ENCODE measurements at places on chromosomes 1 and 21.

DNA sequence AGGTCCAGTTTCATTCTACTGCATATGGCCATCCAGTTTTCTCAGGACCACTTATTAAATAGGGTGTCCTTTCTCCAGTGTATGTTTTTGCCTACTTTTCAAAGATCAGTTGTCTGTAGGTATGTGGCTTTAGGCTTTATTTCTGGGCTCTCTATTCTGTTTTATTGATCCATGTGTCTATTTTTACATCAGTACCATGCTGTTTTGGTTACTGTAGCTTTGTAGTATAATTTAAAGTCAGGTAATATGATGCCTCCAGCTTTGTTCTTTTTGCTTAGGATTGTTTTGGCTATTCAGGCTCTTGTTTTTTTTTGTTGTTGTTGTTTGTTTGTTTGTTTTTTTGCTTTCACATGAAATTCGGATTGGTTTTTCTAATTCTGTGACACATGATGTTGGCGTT, 124.4 kb upstream of the SLC35F3 start:
- no peak for DNase-seq

GRCh38 chr1:75908717-75909152, 23.5 kb downstream of the ASB17 start:
- peak; percentile 80 for DNase-seq

GRCh38 chr1:155962599-155963211, 15.6 kb downstream of the ARHGEF2 start:
- DNase-seq = no peak

- DNase-seq = peak; percentile 53
Observed at GRCh38 chr21:41133874-41134522, 34.0 kb upstream of the BACE2 start.

DNA sequence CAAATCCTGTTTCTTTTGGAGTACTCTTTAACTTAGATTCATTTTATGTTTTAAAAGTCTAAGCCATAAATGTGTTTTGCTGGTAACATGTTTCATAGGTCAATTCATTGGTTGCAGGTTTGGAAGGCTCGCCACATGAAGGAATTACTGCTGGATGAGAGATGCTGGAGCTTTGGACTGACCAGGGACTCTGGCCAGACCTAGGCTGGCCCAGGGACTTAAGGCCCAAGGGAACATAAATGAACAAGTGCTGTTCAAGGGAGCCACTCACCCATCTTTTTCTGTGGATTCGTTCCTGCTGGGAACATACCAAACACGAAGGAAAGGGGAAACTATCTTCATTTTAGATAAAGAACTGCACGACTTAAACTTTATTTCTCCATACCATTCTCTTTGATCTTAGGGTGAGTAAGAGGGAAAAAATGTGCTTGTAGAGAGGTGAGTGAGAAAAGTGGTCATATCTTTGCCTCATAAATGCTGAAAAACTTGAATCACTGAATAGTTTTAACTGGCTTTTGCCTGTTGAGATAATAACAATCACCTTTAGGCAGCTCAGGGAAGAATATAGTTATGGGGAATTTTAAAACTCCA, 15.3 kb upstream of the SHCBP1L start:
- no peak for DNase-seq

DNA sequence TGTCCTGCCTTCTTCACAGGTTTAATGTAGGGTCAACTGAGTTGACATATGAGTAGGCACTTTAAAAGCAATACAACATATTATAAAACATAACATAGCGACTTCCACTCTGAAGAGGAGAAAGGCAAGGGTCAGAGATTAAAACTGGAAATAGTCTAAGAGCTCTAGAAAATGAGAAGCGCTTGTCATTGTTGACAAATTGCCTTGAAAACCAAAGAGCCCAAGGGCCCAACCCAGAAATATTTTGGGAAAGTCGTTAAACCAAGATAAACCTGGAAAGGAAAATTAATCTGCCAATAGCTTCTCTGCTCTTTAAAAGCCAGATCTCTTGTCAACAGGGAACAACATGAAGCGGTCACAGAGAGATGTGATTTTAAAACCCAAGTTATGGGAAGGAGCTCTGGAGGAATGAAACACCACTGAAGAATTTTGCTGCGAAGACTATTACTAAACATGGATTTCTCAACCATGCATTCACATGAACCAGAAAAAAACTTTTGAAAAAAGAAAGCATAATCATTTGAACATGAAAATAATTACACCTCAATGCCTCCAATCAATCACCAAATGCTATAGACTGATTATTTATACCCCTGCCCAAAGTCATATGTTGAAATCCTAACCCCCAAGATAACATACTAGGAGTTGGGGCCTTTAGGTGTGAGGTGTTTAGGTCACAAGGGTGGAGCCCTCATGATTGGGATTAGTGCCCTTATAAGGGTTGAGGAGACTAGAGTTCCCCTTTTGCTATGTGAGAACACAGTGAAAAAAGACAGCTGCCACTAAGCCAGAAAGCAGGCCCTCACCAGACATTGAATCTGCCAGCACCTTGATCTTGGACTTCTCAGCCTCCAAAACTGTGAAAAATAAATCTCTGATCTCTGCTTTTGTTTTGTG, 33.0 kb upstream of the MTF1 start:
- DNase-seq = peak; percentile 32

DNA sequence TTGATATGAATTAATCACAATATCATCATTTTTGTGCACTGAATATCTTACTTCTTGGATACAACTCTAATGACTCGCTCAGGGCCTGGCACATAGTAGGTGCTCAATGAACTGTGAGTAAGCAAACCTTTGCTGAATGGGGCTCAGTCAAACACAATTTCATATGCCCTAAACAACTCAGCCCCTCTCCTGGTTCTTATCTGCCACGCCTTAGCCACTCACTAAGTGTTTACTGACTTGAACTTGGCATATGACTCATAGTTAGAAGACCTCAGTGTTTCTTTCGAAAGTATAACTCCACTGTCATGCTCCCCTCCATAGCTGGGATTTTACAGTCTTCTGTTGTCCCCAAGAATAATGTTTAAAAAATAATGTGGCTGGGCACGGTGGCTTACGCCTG, 4.8 kb upstream of the IFNLR1 start:
- peak; percentile 61 for DNase-seq

DNA sequence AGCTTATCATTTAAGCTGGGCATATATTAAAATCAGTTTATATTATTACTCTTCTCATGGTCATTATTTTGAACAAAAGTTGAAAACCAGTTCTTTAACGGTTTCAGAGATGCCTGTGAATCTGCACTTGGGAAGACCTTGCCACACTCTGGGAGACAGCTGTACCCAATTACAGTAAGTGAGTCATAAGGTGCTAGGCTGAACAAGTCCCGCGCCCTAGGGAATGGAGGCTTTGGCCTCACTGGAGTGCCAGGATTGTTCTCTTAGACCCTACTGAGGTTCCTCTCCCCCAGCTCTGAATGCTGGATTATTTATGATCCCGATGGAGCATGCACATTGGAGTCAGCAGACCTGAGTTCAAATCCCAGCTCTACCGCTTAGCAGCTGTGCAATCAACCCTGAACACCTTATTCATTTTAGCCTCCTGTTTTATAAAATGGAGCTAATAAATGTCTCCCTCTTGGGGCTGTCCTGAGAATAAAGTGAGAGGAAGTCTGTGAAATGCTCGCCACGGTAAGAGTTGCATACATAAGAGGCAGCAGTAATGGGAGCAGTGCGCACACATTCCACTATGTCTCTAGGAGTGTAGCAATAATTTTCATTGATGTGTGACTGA, 266.2 kb downstream of the FOXD2 start:
- peak; percentile 19 for DNase-seq

DNA sequence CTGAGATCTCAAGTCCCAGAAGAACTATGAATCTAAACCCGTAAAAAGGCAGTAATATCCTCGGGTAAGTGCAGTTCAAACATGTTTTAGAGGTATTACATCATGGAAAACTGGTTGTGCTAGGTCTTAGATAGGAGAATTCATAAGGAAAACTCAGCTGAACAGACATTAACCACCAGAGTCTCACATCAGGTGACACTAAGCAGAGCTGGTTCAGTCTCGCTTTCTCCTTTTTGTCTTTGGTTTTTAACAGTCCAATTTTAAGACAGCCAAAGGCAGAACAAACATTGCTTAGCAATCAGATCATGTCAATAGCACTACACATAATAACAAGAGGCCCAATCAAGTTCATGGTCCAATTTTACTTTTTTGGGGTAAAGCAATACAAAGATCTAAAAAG, 63.1 kb upstream of the MUTYH start:
- peak; percentile 52 for DNase-seq

GRCh38 chr1:179793281-179793680, 50.2 kb downstream of the FAM163A start:
- DNase-seq = no peak

GRCh38 chr21:26748066-26748465, 97.1 kb downstream of the ADAMTS1 start:
- no peak for DNase-seq

- no peak for DNase-seq
Observed at GRCh38 chr21:45506241-45506817, 35.9 kb downstream of the SLC19A1 start.

GRCh38 chr1:88276163-88276562, 407.9 kb upstream of the PKN2 start:
- no peak for DNase-seq

- DNase-seq = no peak
Observed at GRCh38 chr21:41825216-41825615, 53.9 kb downstream of the PRDM15 start.

- peak; percentile 51 for DNase-seq
Observed at GRCh38 chr1:66022904-66023620, 230.4 kb downstream of the PDE4B start.

DNA sequence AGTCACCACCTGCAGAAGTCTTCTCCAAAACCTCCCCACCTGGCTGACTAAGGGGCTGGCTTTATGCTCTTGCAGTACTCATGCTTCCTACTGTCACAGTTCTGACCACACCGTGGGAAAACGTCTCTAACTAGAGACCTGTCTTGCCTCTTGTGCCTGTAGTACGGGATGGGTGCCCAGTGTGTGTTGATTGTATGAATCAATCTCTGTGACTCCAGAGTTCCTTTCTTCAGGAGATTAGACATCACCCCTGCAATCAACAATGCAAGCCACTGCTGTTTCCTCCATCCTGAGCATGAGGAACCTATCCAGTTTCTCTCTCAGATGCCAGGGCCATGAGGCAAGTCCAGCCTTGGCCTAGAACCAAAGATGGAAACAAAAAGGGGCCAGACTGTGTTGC, 64.1 kb downstream of the LRRN2 start:
- no peak for DNase-seq

GRCh38 chr1:214402613-214403083, 121.7 kb downstream of the SMYD2 start:
- DNase-seq = peak; percentile 51

DNA sequence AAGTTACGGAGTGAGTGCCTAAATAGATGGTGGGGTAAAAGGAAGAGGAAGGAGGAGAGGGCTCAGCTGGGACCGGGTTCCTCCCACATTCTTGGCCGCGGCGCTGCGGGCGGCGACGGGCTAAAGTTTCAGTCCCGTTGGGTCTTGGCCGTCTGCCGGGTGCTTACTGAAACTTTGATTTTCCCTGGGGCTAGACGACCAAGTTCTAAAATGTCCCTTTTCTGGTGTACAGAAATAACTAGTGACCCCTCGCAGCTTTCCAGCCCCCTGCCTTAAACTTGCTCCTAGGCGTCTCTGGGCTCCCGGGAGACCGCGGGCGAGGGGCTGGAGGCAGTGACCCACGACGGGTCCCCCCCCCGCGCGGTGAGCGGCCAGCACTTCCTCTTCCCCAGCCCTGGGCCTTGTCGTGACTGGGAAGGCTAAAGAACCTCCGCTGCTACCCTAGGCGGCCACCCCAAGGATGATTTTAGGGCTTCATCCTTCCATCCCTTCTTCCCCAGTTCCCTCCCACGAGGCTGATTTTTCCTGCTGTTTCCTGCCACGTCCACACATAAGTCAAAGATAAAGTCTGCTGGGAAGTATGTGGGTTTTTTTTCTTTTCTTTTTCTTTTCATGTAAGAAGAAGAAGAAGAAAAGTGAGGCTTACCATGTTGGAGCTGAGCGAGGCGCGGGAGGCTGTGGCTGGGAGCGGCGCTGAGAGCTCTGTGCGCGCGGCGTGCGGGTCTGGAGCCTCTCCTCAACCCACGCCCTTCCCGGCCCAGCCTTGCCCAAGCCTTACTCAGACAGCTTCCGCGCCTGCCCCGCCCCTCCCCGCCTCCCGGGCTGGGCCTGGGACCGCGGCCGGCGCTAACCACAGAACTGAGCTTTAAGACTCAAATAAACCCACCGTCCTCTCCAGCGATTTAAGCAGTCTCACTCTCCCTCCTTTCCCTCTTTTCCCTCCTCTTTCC, at the start of gene S100A11:
Gene S100A11 (minus strand): TSS at position 738 of the 950 bp plus-strand sequence. CDS start 89 bp downstream, at position 649.
- DNase-seq = peak; percentile 92

GRCh38 chr1:33155877-33156538, 25.8 kb downstream of the TRIM62 start:
- DNase-seq = no peak

- no peak for DNase-seq
Observed at GRCh38 chr1:43772978-43773377, 65.6 kb downstream of the ST3GAL3 start.

DNA sequence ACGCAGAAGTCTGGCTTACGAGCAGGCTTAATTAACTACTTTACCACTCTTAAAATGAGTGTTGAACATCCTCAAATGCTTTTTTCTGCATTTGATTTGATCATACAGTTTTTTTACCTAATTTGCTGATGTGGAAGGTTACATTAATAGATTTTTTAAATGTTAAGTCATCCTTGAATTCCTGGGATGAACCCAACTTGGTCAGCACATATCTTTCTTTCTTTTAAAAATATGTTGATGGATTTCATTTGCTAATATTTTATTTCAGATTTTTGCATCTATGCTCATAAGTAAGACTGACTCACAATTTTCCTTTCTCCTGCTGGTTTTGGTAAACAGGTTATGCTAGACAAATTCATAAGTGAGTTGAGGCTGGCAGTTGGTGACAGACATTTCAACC, 82.9 kb downstream of the LHX4 start:
- DNase-seq = no peak

- peak; percentile 90 for DNase-seq
Observed at GRCh38 chr21:33975548-33976081, 60.0 kb upstream of the ATP5PO start.
